Vagina (tissue), 2 donors: ENCODE measurements at places on chromosomes 1 and 21.
A peak's percentile ranks its signal among the peaks of the same experiment; 100 is the strongest.

DNA sequence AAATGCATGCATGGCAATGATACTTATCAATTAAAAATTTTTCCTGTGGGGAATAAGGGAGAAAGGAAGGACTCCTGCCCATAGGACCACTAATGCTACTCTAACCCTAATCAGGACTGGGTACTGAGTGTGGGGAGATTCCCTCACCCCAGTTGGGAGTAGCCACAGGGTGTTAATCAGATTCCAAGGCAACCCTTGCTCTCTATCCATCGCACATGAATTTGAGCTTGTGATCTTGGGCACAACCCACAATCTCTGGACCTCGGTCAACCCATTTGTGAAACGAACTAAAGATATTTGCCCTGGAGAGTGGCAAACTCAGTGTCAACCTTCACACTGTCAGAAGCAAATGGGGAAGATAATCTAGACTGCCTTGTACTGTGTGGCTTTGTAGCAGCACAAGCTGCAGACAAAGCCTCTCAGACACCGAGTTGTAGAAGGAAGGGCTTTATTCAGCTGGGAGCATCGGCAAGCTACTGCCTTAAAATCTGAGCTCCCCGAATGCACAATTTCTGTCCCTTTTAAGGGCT, 69.5 kb downstream of the SERINC2 start:
- DNase-seq = no peak

- DNase-seq = no peak
Measured at GRCh38 chr1:204108312-204109141, 35.6 kb downstream of the SOX13 start.

DNA sequence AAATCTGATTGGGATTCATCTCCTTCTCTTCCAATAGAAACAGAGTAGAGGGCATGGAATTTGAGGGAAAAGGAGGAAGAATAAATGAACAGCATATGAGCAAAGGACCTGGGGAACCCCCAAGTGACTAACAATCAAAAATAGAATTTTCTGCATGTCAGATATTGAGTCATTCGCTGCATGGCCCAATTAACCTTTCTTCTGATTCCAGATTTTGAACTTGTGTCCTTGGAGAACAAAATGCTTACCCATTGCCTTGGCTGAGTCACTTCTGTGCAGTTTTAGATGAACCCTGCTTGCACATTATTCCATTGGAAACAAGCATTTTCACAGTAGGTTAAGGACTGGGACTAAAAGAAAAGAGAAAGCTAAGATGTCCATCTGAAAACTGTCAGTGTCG, 390.5 kb downstream of the ST6GALNAC3 start:
- no peak for DNase-seq

- DNase-seq = no peak
Measured at GRCh38 chr21:33238565-33239255, 9.0 kb downstream of the IFNAR2 start.

GRCh38 chr1:246008363-246008831, 498.7 kb downstream of the SMYD3 start:
- DNase-seq = no peak

GRCh38 chr21:41604583-41605041, 96.7 kb upstream of the TMPRSS2 start:
- DNase-seq = no peak

- peak; percentile 84 for DNase-seq
Measured at GRCh38 chr1:29836651-29837646, 600.6 kb downstream of the PTPRU start.

- no peak for DNase-seq
Measured at GRCh38 chr1:65525266-65526048, 105.0 kb downstream of the LEPR start.

DNA sequence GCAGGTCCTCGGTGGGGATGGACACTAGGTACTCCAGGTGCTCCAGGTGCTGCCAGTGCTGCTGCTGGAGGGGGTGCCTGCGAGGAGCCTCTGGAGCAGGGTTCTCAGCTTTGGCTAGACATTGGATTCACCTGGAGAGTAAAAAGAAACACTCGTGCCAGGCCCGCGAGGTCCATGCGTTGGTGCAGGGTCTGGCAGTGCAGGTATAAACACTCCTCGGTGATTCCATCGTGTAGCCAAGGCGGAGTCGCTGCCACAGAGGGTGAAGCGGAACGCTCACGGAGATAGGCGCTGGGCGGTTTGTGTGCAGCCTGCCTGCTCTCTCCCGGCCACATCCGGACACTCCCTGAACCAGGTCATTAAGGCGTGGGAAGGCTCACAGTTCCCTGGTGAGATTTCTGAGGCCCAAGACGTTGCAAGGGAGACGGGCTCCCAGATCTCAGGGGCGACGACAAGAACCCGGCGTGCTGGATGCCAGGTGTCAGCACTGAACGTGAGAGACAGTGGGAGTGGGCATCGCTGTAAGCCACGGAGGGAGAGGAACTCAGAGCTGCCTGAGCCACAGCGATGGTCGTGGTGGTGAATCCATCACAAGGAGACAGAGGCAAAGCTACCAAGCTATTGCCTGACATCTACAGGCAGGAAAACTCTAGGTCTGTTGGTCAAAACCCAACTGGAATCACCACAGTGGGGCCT, 17.2 kb upstream of the SUMO3 start:
- no peak for DNase-seq

DNA sequence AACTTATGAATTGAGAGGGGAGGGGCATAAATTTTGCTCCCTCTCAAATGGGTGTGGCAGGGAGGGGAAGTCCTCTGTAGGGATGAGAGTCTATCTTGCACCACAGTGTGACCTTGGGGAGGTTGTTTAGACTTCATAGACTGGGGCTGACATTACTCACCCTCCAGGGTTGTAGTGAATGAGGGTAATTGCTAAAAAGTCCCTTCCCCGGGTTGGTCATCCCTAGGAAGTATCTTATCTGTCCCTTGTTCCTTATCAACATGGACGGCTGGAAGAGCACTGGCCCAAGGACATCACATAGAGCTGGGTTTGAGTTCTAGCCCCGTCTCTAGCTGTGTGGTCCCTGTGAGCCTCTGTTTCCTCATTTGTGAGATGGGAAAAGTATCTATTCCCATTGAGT, 52.4 kb upstream of the SLC2A1 start:
- DNase-seq = no peak

DNA sequence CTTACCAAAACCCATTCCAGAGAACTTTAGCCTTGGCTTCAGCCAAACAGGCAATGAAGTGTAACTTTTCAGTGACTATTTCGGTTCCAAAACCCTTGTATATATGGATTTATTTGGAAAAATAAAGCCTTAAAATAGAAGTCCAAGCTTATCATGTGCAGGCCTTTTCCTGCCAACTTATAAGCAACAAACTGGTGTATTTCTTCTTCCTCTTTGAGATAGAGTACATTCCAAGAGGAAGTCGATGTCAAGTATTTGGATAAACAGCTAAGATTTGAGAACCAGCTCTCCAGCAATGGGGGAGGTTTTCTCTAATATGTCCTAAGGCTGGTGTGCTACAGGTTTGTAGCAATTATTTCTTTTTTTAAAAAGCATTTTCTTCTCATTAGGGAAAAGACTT, 407.8 kb downstream of the DUSP10 start:
- no peak for DNase-seq

DNA sequence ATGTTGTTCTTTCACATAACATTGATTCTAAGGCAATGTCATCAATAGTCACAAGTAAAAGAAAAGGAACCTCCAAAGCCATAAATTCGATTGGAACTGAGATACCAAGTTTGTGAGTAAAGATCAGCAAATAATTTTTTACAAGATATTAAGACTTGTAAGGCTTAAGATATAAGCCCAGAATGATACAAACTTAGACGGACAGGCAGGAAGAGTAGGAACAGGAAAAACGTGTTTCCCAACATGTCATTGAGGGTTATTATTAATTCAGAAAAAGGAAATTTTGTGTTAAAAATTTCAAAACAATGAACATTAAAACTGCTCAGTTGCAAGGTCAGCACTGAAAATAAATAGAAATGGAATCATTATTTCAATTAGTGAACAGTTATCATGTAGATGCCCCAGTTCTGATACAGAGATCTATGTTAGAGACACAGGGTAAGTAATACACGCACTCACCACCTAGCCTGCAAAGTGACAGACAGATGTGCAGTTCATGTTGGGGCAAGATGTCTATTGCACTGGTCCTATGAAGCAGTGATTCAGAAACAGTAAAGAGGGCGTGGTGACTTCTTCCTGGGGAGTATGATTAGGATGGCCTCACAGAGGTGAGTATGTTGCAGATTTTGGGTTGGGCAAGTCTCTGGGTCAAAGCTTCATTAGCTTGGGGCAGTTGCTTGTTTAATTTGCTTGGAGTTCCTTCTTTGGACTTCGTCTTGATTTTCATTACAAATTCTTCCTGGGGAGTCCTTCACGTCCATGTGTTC, 284.4 kb downstream of the SETD4 start:
- DNase-seq = no peak

DNA sequence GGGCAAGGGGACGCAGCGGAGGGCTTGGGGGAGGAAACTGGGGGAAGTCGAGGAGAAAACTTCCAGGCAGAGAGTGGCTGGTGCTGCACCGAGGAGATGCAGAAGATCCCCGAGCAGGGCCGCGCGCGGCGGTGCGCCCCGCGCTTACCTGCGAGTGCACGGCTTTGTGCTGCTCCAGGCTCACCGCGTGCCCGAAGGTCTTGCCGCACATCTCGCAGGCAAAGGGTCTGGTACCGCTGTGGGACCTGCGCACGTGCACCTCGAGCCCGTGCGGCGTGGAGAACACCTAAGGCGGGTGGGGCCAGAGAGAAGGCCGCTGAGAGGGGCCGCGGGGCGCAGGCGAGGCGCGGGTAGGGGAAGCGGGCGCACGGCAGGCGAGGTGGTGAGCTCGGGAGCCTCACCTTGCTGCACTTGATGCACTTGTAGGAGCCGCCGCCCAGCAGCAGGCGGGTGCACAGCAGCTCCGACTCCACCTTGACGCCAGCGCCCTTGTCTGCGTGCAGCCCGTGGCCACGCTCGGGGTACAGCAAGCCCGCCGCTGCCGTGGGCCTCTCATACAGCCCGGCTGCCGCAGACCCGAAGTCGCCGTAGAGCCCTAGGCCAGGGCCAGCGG, 6.4 kb downstream of the GFI1 start:
- no peak for DNase-seq

DNA sequence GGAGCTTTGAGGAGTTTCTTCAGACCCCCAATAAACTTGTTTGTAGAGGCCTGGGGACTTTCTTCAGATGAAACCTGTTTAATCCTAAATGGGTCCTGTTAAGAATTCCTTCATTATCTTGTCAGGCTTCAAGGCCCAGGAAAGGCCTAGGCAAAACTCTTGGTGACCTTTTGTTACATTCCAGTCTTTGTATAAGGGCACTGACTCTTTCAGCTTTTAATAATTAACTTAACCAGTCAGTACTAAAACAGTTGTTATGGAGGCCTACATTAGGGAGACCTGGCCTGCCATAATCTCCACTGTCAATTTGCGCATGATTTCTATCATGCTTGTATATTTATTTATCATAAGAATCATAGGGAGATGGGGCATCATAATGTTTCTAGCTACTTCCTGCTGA, 110.2 kb downstream of the FCRL5 start:
- no peak for DNase-seq

DNA sequence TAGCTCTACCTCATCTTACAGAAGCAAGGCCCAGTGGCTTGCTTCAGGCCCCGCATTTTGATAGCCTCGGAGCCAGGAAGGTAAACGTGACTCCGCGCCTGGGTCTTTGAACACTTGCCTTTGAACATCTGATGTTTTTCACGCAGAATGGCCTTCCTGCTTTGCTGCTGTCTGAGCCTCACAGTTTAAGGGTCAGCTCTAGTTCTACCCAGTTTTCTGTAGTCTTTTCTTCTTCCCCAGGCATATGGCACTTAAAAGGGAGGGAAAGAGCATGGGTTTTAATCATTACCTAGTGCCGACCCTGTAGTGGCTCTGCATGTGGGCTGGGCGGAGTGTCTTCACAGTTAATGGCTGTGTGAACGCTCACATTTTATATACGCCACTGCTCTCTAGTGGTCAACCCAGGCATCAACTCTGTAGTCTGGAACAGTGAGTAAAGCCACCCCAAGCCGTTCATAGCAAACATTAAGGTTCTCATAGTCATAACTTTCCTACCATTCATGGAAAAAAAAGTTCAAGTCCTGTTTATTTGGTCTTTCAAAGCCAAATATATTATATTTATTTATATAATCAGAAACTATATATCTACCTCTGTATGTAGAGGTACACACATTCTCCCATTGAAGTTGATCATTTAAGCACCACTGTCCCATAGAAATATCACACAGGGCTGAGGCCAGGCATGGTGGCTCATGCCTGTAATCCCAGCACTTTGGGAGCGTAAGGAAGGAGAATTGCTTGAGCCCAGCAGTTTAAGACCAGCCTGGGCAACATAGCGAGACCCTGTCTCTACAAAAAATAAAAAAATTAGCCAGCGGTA, 78.1 kb downstream of the IER5 start:
- no peak for DNase-seq

GRCh38 chr1:196295766-196296165, 312.5 kb downstream of the KCNT2 start:
- no peak for DNase-seq

DNA sequence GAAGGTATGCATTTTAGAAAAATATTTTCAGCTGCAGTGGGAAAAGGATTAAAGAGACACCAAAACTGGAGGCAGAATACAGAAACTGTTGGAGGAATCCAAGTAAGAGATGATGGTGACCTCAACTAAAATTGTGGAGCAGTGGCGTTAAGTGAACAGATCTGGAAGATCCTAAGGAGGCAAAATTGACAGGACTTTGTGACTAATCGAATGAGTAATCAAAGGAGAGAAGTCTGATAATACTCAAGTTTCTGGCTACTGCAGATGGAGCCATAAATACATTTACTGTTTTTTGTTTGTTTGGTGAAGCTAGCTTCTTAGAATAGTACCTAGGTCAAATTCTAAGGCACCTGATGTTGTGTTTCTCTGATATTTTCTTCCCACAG, 3.1 kb downstream of the CTBS start:
- no peak for DNase-seq

- DNase-seq = no peak
Measured at GRCh38 chr1:19866758-19867157, 15.4 kb upstream of the OTUD3 start.

DNA sequence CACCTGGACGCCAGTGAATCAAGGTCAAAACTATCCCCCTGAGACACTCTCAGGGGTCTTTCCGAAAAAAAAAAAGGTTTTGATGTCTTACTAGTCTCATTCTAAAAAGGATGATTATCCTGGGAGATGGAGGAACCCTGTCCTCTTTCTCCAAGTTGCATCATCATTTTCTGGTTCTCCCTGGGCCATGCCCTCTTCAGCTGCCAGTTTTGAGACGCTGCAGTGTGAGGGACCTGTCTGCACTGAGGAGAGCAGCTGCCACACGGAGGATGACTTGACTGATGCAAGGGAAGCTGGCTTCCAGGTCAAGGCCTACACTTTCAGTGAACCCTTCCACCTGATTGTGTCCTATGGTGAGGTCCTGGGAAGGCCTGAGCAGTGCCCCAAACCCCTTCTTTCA, 3.5 kb downstream of the FCRLA start:
- no peak for DNase-seq

GRCh38 chr1:13607002-13607401, 23.4 kb downstream of the PDPN start:
- no peak for DNase-seq

GRCh38 chr1:20262810-20263534, 27.7 kb upstream of the VWA5B1 start:
- DNase-seq = no peak

GRCh38 chr1:222464841-222465210, 83.1 kb downstream of the HHIPL2 start:
- no peak for DNase-seq
